ENCODE measurements at places on chromosomes 11 and 22.

GRCh38 chr11:69376155-69377028, 82.4 kb downstream of the MYEOV start:
- no peak for DNase-seq

DNA sequence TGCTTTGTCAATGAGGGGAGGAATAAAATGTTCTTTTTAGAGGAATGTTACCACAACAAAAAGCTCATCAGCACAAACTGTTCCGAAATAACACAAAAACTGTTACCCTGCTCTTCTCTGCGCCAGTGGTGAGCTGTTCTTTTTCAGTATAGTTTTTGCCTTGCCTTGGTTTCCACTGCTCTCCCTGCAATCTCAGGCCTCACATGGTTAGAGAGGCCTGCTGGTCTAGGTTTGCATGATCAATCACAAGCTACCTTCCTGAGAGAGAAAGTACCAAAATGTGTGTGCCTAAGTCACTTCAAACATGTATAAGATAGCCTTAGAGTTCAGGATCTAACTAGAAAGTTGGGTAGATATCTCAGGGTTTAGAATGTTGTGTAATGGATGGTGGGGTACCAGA, 114.6 kb downstream of the STIM1 start:
- DNase-seq = no peak

- no peak for DNase-seq
Measured at GRCh38 chr11:16080688-16081381, 275.5 kb downstream of the SOX6 start.

DNA sequence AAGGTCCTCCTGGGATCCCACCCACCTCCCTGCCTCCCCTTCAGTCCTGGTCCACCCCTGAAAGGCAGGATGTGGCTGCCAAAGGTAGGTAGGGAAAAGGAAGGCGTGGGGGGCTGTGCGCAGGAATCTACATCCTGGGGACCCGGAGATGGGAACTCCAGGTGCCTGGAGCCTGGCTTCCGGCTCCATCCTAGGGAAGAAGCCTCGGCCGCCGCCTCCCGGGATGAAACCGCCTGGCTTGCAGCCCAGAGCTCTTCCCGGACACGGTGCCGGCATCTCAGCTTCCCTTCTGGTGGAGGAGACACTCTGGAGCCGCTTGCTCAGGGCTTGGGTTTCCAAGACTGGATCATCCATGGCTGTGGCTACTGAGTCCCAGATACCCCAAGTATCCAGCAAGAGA, 33.3 kb upstream of the PDGFB start:
- no peak for DNase-seq

- no peak for DNase-seq
Measured at GRCh38 chr11:120441592-120441991, 70.0 kb upstream of the GRIK4 start.

GRCh38 chr11:119622454-119623143, 106.4 kb downstream of the NECTIN1 start:
- DNase-seq = no peak

- no peak for DNase-seq
Measured at GRCh38 chr11:111312076-111312475, 13.7 kb downstream of the POU2AF3 start.

GRCh38 chr11:27120211-27120610, 79.6 kb downstream of the BBOX1 start:
- DNase-seq = no peak

- no peak for DNase-seq
Measured at GRCh38 chr11:66462911-66463310, 3.8 kb upstream of the PELI3 start.

DNA sequence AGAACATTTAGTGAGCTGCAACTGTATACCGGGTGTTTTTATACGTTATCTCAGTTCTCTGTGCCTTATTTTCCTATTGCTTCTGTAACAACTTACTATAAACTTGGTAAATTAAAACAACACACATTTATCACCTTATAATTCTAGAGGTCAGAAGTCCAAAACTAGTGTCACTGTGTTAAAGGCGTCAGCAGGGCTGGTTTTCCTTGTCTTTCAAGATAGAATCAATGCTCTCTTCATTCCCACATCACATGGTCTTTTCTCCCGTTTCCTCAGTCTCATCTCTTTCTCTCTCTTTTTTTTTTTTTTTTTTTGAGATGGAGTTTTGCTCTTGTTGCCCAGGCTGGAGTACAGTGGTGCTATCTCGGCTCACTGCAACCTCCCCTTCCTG, 36.1 kb downstream of the MB start:
- DNase-seq = no peak

DNA sequence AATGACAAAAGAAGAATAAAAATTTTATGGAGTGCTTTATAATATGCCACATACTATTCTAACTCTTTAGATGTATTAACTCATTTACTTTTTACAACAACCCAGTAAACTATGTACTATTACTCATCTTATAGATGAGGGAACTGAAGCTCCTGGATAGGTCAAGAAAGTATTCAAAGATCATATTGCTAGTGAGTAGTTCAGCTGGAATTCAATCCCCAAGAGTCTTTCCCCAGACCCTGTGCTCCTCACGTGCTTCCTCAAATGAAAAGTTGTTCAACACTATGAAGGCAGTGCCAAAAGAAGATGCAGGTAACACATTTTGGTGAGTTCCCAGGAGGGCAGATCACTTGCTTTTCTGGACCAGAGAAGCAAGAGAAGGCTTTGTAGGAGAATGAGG, 46.8 kb downstream of the BTG4 start:
- no peak for DNase-seq

GRCh38 chr11:48123254-48123875, 93.2 kb upstream of the OR4B1 start:
- DNase-seq = no peak

DNA sequence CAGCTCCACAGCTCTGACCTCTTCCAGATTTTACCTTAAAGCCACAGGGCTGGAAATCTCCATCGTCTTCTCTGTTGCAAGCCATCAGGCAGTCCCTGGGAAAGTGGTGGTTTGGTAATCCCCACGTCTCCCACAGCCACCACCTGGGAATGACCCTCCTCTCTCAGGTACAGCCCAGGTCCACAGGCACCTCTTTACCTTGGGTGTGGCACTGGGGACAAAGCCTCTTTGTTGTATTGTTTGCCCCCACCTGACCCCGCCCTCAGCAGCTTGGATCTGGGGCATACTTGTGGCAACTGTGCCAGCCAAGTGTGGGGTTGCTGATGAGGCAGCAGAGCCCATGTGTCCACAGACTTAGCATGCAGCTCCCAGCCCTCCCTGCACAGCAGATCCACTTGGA, 77.6 kb downstream of the LRRC32 start:
- DNase-seq = no peak

All from stimulated activated CD4-positive, alpha-beta T cell treated with anti-CD3 and anti-CD28 coated beads, Interleukin-2, amount 100 ng/mL, for 24 hours (primary cell).